ENCODE measurements at places on chromosomes 12 and 14.

DNA sequence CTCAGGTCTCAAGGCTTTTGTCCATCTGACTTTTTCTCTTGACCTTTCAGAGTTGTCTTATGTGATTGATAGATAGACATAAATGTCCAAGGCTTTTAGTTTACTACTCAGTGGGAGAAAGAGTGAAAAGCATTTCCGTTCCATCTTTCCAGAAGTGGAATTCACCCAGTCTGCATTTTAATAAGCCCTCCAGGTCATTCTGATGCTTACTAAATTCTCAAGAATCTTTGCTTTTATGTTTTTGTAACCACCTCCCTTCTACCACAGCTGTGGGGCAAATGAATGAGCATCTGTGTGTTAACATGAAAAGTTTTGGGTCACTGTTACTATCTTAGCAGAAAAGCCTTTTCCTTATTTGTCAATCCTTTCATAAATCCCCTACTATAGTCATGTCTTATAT lies 251.4 kb downstream of the LRIG3 start:
- DNase-seq: peak; percentile 59

GRCh38 chr12:90280564-90281058 lies 572.0 kb upstream of the ATP2B1 start:
- peak; percentile 70 for DNase-seq

DNA sequence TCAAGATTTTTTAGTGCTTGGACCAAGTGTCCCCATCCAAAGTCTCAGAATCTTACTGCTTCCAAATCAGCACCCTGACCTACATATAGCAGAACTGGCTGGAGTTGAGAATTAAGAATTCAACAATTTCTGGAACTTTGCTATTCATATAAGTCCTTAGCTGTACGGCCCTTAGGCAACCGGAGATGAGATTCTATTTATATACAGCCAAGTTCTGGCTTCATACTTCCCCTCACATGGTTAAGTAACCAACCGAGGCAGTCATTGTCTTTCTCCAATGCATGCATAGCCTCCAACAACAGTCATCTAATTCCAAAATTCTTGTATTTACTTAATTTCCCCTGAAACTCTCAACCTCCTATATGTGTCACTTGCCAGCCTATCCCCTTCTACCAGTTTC lies 76.6 kb downstream of the SINHCAF start:
- DNase-seq: no peak

DNA sequence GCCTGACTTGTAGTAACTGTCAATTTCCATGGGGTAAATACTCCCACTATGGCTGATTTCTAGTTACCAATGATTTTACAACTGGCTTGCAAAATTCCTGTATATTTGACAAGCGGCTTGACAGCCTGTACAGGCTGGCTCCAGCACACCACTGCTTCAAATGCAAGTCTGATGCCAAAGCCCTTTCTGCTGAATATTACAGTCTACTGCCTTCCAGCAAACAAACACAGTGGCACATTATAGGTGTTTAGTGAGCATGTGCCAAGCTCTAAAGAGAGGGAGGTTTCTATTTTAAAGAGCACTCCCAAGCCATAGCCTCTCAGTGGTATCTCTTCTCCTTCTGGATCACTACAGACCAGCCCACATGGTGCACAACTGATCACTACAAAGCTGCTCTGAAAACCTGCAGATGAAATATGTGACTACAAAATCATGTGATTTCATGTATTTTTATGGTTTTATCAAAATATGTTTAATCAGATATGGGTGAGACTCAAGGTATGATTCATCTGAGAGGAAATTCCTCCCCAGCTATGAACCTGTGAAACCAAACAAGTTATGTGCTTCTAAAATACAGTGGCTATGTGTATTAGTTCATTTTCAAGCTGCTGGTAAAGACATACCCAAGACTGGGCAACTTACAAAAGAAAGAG lies 101.5 kb downstream of the RPAP3 start:
- no peak for DNase-seq

DNA sequence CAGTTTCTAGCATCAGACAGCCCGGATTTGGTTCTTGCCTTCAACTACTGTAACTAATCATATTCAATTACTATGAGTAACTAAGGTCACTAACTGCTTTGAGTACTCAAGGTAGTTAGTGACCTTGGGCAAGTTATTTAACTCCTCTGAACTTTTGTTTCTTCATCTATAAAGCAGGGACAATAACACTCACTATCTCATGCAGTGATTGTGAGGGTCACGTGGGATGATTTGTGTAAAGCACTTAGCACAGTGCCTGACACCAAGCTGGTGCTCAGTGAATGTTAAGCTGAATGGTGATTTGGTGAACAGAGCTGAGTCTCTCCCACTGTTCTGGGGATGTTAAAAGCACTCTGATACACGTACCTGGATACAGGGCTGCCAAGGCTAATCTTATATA lies 171.3 kb upstream of the PLXNC1 start:
- no peak for DNase-seq

- DNase-seq: no peak
Observed at GRCh38 chr12:96271469-96272199, 77.5 kb downstream of the ELK3 start.

- DNase-seq: peak; percentile 99
Observed at GRCh38 chr14:54676812-54677708, 110.1 kb downstream of the SAMD4A start.

DNA sequence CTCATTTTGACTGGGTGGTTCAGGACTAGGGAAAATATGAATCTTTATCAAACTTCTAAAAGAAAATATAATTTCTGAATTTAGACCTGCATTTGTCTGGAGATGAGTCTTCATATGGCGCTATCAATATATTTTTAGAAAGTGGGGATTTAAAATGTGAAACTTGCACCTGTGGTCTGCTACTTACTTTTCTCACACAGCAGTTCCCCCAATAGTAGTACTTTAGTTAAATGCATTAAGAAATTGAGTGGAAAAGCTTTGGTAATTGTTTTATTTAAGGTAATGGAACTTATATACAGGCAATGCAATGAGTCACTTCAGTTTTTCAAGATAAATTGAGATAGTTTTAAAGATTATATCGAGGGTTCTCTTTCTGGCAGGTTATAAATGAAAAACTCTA lies 91.9 kb downstream of the CNTN1 start:
- no peak for DNase-seq

- DNase-seq: no peak
Observed at GRCh38 chr14:45070215-45070614, 13.7 kb upstream of the PRPF39 start.

DNA sequence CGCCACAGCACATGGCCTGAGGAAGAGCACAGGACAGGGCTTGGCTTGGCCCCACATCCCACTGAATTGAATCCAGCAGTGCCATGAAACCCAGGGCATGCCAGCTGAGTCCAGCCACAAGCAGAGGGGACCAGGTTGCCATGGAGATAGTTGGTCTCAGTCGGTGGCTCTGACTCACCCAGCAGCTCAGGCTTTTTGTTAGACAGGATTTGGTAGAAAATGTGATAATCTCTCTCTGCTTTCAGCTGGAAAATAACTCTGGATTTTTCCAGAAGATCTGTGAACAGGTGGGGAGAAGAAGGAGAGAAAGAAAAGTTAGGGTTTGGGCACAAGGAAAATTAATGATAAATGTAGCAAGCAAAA lies 4.8 kb downstream of the MYH7 start:
- no peak for DNase-seq

- no peak for DNase-seq
Observed at GRCh38 chr12:47312808-47313426, 233.2 kb upstream of the AMIGO2 start.
